Mononuclear cell (primary cell): ENCODE measurements at places on chromosomes 4 and X. TPM values are rescaled to one million over a fixed set of nuclear protein-coding genes. Genes with fewer than 3 reads are reported as not detected.

NPY1R gene
- total RNA-seq: not detected

FAAH2 gene
- total RNA-seq: 7.9 TPM

PAGE2 gene
- total RNA-seq: not detected

HS6ST2 gene
- total RNA-seq: not detected

UGT2B15 gene
- total RNA-seq: not detected

NLGN4X gene
- total RNA-seq: under 0.01 TPM
